ENCODE measurements at places on chromosomes 6 and 20. TPM values are rescaled to one million over a fixed set of nuclear protein-coding genes. Genes with fewer than 3 reads are reported as not detected.

DNA sequence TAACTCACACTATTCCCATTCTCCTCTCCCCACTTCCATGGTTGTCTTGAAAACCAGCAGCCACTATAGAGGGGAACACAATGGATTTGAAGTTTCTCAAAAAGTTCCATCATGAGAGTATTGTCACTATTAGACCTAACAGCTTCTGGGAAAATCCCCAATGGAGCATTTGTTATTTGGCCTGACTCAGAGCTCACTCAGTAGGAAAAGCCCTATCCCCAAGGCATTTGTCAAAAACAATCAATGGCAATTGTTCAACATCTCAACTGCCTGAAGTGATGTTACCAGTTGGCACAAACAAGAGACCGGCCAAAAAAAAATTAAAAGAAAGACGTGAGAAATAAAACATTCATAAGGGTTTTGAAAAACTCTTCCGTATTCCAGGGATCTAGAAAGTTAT lies 98.8 kb downstream of the MYLK4 start:
- DNase-seq, result no peak
- H3K27me3 ChIP-seq, result no peaks in the 10 kb centered on the region
- no peaks in the 10 kb centered on the region for H3K4me1 ChIP-seq

SLC25A27 gene
- 36.9 TPM for total RNA-seq

GRCh38 chr6:20426177-20427082 lies 24.8 kb downstream of the E2F3 start:
- H3K27ac ChIP-seq, result peak overlapping the region; percentile 3
- no peak overlapping the region for H3K4me3 ChIP-seq
- H3K36me3 ChIP-seq, result peaks cover 7% of the 10 kb centered on the region

DNA sequence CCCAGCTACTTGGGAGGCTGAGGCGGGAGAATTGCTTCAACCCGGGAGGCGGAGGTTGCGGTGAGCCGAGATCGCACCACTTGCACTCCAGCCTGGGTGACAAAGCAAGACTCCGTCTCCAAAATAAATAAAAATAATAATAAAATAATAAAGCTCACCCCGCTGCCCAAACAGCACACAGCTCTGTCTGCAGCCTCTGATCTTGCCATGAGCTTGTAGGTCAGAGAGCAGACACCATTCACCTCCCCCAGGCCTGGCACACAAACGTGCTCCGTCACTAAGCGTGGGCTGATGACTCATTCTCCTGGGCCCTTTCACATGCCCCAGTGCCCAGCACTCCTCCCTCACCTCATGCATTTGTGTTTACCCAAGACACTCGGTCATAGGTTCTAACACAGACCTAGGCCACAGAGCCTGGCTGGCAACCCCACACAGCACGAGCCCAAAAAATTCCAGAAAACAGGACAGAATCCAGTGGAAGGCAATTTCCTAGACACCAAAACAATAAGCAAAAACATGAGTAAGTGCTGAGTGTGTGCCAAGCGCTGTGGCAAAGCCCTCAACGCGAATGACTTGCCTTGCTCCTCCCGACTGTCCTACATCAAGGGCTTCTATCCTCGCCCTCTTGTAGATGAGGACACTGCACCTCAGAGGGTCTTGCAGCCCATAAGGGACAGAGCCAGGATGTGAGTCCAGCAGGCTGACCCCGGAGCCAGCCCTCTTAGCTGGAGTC lies 18.0 kb downstream of the ATP9A start:
- peak; percentile 99 for DNase-seq
- H3K4me3 ChIP-seq, result peak overlapping the region; percentile 59
- H3K36me3 ChIP-seq, result no peaks in the 10 kb centered on the region
- peaks cover 26% of the 10 kb centered on the region for H3K4me1 ChIP-seq
- peak overlapping the region; percentile 94 for H3K27ac ChIP-seq
- no peaks in the 10 kb centered on the region for H3K27me3 ChIP-seq

- peak; percentile 43 for DNase-seq
- no peak overlapping the region for H3K4me3 ChIP-seq
- no peaks in the 10 kb centered on the region for H3K36me3 ChIP-seq
- peaks cover 17% of the 10 kb centered on the region for H3K4me1 ChIP-seq
- H3K27me3 ChIP-seq, result no peaks in the 10 kb centered on the region
- H3K27ac ChIP-seq, result no peak overlapping the region
These were observed 199.7 kb downstream of the TBXT start for GRCh38 chr6:165967810-165968407.

PDE7B gene
- total RNA-seq, result 1.4 TPM

DNA sequence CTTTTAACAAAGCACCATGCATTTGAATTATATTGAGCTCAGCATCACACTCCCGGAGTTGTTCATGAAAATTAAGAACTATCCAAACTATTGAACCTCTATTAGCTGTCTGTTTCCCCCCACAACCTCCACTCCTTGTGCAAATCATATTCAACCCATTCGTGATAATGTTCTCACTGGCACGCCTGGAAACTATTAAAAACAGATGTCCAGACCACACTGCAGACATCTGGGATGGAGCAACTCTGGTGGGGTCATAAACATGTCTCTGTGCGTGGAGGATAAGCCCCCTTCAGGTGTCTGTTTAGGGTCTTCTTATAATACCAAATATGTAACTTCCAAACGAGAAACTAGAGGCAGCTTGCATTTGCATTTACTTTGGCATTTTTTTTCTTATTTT lies 193.7 kb downstream of the TFAP2A start:
- peaks cover 8% of the 10 kb centered on the region for H3K4me1 ChIP-seq
- no peak overlapping the region for H3K27ac ChIP-seq
- H3K36me3 ChIP-seq, result no peaks in the 10 kb centered on the region
- no peak for DNase-seq
- no peaks in the 10 kb centered on the region for H3K27me3 ChIP-seq

- no peaks in the 10 kb centered on the region for H3K36me3 ChIP-seq
- H3K27me3 ChIP-seq, result no peaks in the 10 kb centered on the region
- H3K27ac ChIP-seq, result peak overlapping the region; percentile 18
- peaks cover 32% of the 10 kb centered on the region for H3K4me1 ChIP-seq
- peak; percentile 99 for DNase-seq
These were observed 100.7 kb downstream of the ANKRD60 start for GRCh38 chr20:58127701-58128111.

TRIM15 gene
- 0.79 TPM for total RNA-seq

- no peak overlapping the region for H3K4me3 ChIP-seq
- no peaks in the 10 kb centered on the region for H3K4me1 ChIP-seq
- DNase-seq, result no peak
These were observed 34.7 kb downstream of the SUN5 start for GRCh38 chr20:32969356-32970114.

DNA sequence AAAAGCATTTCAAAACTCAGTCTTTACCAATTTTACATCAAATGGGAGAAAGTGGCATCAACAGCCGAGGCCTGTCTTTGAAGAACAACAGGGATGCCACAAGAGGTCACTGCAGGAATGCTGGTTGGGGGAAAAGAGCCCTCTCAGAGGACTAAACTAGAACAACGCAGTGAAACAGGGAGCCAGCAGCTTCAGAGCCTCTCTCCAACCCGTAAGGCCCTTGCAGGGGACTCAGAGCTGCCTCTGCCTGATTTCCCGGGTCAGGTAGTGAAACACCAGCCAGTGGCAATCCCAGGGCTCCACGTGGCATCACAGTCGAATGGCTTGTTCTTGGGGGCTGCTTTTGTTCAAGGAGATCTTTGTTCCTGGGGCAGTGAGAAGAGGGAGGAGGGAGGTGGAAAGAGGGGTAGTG lies 55.0 kb upstream of the KCNK16 start:
- no peak overlapping the region for H3K27ac ChIP-seq
- no peak overlapping the region for H3K4me3 ChIP-seq
- peak; percentile 73 for DNase-seq

- H3K27me3 ChIP-seq, result no peaks in the 10 kb centered on the region
- no peak overlapping the region for H3K4me3 ChIP-seq
- DNase-seq, result no peak
- no peaks in the 10 kb centered on the region for H3K4me1 ChIP-seq
- H3K36me3 ChIP-seq, result no peaks in the 10 kb centered on the region
These were observed 15.7 kb upstream of the QKI start for GRCh38 chr6:163398815-163399214.

DNA sequence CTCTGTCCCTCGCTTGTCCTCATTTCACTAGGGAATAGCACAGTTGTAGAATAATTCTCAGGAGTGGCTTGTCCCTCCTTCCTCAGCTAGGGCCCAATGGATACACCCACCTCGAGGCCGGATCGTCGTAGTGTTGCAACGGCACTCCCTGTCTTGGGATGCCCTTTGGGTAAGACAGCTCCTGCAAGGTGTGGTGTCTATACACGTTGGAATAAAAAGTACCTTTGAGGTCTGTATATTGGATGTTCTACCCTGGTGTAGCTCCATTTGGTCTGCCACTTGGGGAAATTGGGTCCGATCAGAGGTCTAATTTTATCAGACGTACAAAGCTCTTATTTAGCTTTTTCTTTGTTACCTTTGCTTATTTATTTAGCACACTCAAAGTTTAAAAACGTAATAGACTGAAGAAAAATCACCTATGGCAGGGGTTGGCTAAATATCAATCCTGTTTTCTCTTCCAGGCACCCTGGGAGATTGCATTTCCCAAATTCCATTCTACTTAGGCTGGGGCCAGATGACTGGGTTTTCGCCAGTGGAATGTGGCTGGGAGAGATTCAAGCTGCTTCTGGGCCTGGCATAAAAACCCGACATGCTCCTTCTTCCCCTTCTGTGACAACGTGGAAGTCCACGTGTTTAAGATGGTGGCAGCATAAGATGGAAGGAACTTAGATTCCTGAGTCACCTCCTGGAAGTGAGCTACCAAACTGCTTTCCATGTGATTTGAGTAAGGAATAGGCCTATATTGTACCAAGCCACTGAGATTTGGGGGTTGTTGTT lies 82.3 kb upstream of the CD83 start:
- H3K27me3 ChIP-seq, result peaks cover 14% of the 10 kb centered on the region
- DNase-seq, result no peak
- no peaks in the 10 kb centered on the region for H3K36me3 ChIP-seq
- H3K4me3 ChIP-seq, result no peak overlapping the region

NOTCH4 gene
- total RNA-seq, result not detected

DNA sequence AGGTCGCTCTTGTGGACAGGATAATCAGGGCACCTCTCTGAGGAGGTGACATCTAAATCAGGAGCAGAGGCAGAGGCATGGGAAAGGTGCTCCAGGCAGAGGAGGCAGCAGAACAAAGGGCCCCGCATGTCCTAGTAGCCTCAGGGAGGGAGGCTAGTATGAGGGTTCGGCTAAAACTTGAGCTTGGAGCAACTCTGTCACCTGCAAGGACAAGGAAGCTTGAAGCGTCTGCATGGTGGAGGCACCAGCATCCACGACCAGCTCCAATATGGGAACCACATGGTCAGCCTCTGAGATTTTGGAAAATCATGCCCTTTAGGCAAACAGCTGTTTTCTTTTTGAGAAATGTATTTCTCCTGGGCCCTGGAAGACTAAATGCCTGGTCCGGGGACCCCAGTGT lies 13.0 kb upstream of the MPC1 start:
- no peak overlapping the region for H3K27ac ChIP-seq
- H3K36me3 ChIP-seq, result no peaks in the 10 kb centered on the region
- H3K4me3 ChIP-seq, result no peak overlapping the region
- no peak for DNase-seq
- peaks cover 9% of the 10 kb centered on the region for H3K27me3 ChIP-seq

FAM217A gene
- total RNA-seq, result not detected

DNA sequence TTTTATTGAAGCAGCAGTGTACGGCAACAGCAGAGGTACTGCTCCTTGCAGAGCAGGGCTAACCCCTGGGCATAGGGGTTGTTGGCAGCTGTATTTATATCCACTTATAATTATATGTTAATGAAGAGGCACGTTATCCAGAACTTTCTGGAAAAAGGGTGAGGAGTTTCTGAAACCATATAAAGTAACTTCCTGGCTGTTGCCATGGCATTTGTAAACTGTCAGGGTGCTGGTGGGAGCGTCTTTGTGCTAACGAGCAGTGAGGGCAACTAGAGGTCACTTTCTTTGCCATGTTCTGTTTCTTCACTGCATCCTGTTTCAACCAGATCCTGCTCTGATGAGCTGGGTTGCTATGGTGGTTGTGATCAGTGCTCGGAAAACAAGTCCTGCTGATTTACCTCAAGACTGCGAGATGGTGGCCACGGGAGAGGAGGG lies 11.1 kb upstream of the ARFGEF2 start:
- H3K27ac ChIP-seq, result no peak overlapping the region
- H3K36me3 ChIP-seq, result no peaks in the 10 kb centered on the region
- no peak for DNase-seq
- peaks cover 75% of the 10 kb centered on the region for H3K27me3 ChIP-seq
- no peaks in the 10 kb centered on the region for H3K4me1 ChIP-seq

ACSS1 gene
- total RNA-seq, result 0.83 TPM

DNA sequence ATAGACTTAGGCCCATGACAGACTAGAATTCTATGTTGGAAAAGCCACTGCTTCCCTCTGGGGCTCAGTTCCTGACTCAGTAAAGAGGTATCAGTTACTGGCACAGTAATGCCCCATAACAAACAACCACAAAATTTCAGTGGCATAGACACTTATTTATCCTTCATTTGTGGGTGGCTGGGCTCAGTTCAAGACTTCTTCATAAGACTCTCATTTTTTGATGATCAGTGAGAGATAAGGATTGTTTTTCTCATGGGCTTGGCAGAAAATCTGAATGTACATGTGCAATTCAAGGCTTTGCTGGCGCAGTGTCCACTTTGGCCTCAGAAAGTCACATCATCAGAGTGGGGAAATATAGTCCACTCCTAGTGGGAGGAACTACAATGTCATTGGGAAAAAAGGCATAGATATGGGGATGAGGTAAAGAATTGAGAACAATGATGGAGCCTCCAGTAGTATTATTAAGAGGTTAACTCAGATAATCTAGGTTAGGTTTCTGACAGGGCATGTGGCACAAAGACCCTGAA lies 384.6 kb upstream of the FLRT3 start:
- no peak overlapping the region for H3K4me3 ChIP-seq
- DNase-seq, result no peak
- no peak overlapping the region for H3K27ac ChIP-seq
- no peaks in the 10 kb centered on the region for H3K4me1 ChIP-seq

DNA sequence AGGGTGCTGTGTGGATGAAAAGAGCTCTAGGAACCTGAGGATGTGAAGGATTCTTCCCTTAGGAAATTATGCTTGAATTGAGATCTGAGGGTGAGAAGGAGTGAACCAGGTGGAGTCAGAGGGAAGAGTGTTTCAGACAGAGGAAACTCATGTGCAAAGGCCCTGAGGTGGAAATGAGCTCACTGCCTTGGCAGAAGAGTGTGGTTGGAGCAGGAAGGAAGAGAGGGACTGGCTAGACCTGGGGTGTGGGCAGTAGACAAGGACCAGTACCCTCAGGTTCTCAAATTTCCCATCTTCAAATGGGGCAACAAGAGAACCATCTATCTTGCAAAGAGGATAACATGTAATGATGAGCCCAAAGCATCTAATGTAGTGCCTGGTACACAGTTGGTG lies 24.0 kb upstream of the GTSF1L start:
- H3K4me1 ChIP-seq, result peaks cover 19% of the 10 kb centered on the region
- no peak for DNase-seq
- no peaks in the 10 kb centered on the region for H3K27me3 ChIP-seq

GRCh38 chr6:3385660-3386151 lies 71.1 kb downstream of the SLC22A23 start:
- H3K36me3 ChIP-seq, result peaks cover 6% of the 10 kb centered on the region
- peaks cover 36% of the 10 kb centered on the region for H3K4me1 ChIP-seq
- no peak for DNase-seq
- no peak overlapping the region for H3K4me3 ChIP-seq

All from MCF 10A (cell line).